Stimulated activated naive CD4-positive, alpha-beta T cell treated with Interleukin-2 at 50 U/mL for 16 hours (primary cell): ENCODE measurements at places on chromosomes 12 and 14.

- DNase-seq: no peak
Observed at GRCh38 chr12:6275928-6276887, 34.3 kb upstream of the PLEKHG6 start.

- DNase-seq: no peak
Observed at GRCh38 chr14:52538623-52539022, 13.7 kb downstream of the TXNDC16 start.

GRCh38 chr12:40474630-40475029 lies 217.6 kb upstream of the CNTN1 start:
- no peak for DNase-seq

GRCh38 chr14:96136371-96137005 lies 68.2 kb upstream of the BDKRB2 start:
- DNase-seq: no peak

DNA sequence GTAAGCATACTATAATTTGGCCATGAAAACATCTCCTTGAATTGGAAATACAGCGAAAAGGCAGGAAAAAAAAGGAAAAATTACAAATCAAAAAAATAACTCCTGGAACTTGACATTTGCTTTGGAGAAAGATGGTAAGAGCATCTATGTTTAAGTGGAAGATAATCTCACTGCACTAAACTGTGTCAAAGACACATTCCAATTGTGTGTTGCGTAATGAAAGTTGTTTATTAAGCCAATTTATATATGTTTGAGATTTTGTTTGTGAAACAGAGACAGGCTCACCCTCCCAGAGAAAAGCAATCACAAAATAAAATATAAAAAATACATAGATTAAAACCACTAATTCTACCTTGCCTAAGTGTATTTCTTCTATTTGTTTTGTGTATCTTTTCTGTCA lies 11.1 kb upstream of the ATXN7L3B start:
- DNase-seq: no peak
